Stimulated activated CD4-positive, alpha-beta T cell treated with anti-CD3 and anti-CD28 coated beads, TNF-alpha, amount 100 ng/mL, for 4 hours (primary cell): ENCODE measurements at places on chromosomes 1 and 21.

- no peak for DNase-seq
Observed at GRCh38 chr1:64663668-64664067, 81.2 kb upstream of the RAVER2 start.

- no peak for DNase-seq
Observed at GRCh38 chr1:11918799-11919519, 7.3 kb downstream of the KIAA2013 start.

- DNase-seq = no peak
Observed at GRCh38 chr1:117612517-117613248, 6.8 kb downstream of the TENT5C start.

DNA sequence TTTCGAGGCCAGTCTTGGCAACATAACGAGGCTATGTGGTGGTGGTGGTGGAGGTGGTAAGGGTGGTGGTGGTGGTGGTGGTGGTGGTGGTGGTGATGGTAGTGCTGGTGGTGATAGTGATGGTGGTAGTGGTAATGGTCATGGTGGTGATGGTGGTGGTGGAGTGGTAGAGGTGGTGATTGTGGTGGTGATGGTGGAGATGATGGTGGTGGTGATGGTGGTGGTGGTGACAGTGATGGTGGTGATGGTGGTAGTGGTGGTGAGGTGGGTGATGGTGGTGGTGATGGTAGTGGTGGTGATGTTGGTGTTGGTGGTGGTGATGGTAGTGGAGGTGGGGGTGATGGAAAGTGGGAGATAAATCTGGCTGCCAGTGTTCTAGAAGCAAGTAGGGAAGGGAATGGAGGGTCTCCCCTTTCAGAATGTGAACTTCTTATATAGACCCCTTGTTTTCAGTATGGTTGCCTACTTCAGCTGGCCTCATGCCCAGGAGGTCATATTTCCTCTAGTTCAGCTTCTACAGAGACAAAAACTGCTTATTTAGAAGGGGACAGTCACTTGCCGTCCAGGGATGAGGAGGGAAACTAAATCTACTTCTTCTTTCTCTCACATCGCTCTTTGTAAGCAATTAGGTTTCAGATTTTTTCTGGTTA, 27.5 kb downstream of the SH3BGR start:
- DNase-seq = no peak

DNA sequence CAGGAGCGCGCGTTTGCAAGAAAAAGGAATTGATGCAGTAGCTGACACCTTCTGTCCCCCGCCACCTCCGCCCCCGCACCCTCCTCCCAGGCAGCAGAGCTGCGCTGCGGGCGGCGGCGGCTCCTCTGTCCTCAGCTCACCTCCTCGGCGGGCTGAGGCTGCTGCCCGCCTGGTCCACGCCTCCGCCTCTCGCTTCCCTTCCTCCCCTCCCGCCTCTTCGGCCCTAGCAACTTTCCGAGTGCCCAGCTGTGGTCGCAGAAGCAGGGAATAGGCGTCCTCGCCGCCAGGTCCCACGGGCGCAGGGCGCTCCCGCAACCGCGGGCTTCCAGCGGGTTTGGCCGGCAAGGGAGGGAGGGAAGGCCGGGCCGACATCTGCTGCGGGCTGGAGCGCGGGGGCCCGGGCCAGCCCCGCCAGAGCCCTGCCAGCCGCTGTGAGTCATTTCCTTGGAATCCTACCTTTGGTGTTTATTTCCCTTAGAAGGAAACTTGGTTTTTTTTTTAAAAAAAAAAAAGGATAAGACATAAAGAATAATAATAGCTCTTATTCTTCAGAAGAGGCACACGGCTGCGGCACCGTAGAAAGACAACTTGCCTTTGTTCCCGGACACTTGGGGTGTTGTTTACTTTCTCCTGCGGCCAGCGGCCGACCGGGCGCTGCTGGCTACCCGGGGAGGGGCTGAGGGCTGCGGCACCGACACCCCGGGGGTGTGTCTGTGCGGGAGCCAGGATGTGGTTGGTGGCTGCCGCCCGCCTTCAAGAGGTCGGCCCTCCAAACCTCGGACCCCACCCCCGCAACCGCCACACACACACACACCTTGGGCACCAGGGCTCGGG, 1.1 kb downstream of the SERTAD4 start:
- DNase-seq = no peak

GRCh38 chr1:117000142-117000541, 1.4 kb upstream of the CD101 start:
- DNase-seq = no peak

DNA sequence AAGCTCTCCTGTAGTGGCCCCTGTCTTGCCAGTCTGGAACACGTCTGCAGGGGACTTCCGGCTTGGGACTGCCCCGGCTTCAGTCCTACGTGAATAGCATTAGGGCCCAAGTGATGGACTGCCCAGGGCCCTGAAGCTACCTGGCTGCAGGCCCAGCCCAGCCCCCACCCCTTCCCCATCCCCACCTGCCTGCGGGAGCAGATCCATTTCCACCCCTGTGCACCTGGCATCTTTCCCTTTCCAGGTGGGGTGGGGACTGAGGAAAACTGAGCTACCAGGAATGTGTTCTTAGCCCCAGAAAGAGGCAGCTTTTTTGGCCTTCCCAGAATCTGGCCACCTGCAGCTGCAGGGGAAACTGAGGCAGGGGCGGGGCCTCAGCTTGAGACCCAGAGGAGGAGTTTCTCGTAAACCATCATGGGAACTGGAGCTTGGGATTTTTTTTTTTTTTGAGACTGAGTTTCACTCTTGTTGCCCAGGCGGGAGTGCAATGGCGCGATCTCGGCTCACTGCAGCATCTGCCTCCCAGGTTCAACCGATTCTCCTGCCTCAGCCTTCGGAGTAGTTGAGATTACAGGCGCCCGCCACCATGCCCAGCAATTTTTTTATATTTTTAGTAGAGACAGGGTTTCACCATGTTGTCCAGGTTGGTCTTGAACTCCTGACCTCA, 3.2 kb downstream of the EDN2 start:
- no peak for DNase-seq

DNA sequence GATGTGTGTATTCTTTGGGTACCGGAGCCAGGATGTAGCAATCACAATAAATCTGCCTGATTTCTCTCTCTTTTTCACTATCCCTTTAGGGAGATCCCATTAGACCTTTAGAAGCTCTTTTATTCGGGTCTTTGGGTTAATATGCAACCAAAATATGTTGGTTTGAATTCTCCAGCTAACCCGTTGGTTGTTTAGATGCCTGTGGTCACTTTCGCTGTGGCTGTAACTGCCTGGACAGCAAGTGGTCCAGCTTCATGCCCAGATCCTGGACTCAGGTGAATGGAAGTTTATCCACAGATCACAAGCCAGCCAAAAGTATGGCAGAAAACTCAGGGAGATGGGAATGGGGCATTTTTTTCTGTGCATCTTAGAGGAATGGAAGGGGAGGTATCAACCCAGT, 12.3 kb downstream of the KAZN start:
- DNase-seq = no peak

- peak; percentile 63 for DNase-seq
Observed at GRCh38 chr21:45542242-45542666, at the start of gene SLC19A1. TSS of gene SLC19A1 (minus strand) at chr21:45542440. CDS start at chr21:45537959, 4,481 bp downstream.

DNA sequence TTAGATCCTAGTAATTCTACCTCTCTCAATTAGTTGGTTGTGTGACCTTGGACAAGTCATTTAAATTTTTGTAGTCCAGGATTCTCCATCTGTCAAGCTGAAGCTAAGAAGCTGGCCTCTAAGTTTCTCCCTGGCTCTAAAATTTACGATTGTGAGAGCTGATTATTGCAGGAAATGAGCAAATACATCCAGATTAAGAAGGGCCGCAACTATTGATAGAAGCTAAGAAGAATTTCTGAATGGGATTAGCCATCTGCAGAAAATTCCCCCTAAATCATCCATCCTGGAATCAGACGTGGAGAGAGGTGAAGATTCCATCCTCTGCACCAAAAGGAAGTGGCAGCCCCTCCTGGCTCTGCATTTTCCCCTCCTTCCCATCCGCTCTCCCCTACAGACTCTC, 55.0 kb downstream of the HIVEP3 start:
- no peak for DNase-seq

- no peak for DNase-seq
Observed at GRCh38 chr1:100524355-100524754, 13.6 kb upstream of the GPR88 start.

- DNase-seq = no peak
Observed at GRCh38 chr1:48492392-48492791, 20.4 kb upstream of the SPATA6 start.

GRCh38 chr1:193774536-193775323, 588.3 kb upstream of the B3GALT2 start:
- DNase-seq = no peak

- DNase-seq = no peak
Observed at GRCh38 chr1:1603671-1604373, 3.9 kb upstream of the FNDC10 start.

- DNase-seq = no peak
Observed at GRCh38 chr1:242870966-242871365, 346.5 kb upstream of the PLD5 start.

GRCh38 chr1:15757575-15758342, 836 bp upstream of the FBLIM1 start:
- no peak for DNase-seq

DNA sequence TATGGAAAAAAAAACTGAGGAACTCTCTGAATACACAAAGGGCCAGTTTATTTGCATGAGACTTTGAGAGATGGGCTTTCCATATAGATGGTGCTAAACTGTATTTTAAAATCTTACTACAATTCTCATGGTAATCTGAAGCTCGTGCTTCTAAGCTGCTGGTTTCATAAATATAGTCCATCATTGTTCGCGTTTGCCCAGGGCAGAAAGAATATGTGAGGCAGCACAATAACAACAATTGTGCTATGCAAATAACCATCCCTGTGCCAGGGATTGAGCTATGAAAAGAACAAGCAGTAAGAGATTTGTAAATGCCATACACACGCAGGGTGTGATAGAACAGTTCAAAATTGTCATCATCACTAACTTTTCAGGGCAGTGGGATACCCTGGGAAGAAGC, 4.9 kb upstream of the EPS15 start:
- DNase-seq = no peak

DNA sequence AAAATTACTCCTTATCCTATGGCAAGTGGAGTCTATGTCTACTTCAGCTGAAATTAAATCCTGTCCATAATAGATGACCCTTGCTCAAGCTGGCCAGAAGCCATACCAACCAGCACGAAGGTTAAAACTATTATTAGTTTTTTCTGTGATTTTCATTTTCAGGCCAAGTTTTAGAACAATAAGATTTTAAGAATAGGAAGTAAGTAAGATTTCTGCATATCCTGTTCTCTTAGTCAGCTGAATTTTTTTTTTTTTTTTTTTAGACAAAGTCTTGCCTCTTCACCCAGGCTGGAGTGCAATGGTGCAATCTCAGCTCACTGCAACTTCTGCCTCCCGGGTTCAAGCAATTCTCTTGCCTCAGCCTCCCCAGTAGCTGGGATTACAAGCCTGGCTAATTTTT, 6.1 kb upstream of the RBP7 start:
- no peak for DNase-seq

- no peak for DNase-seq
Observed at GRCh38 chr1:6109688-6110087, 64.0 kb downstream of the KCNAB2 start.

GRCh38 chr1:53061123-53061858, 722 bp upstream of the PODN start:
- no peak for DNase-seq

DNA sequence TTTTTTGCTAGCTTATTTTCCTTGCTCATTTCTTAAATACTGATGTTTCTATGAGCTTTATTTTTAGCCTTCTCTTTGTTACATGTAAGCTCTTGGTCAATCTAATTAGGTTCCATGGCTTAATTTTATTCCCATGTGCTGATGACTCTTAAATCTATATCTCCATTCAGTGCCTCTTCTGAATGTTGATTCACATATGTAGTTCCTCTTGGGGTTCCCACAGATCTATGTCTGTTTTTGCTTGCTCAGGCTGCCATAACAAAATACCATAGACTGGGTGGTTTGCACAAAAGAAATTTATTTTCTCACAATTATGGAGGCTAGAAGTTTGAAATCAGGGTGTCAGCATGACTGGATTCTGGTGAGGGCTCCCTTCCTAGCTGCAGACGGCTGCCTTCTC, 58.3 kb upstream of the PLA2G4A start:
- no peak for DNase-seq

- DNase-seq = no peak
Observed at GRCh38 chr1:28507247-28507645, 1.4 kb downstream of the RCC1 start.

- no peak for DNase-seq
Observed at GRCh38 chr1:57857809-57858208, 433.9 kb upstream of the DAB1 start.

DNA sequence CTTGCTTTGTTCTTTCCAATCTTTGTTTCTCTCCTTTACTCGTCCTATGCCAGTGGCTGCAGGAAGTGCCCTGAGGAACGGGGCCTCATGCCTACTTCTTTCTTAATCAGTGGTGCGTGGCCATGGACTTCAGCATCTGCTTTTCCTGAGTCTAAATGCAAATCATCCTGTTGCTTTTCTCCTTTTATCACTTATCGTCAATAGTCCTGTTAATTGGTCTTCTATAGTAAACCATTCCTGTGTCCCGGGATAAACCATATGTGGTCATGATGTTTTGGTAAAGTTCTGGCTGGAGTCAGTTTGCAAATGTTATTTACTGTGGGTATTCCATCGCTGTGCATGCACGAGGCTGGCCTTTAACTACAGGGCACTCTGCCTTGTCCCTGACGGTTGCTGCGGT, 47.5 kb downstream of the AGPAT3 start:
- no peak for DNase-seq

- peak; percentile 34 for DNase-seq
Observed at GRCh38 chr1:232943679-232944252, 6.6 kb upstream of the NTPCR start.

GRCh38 chr1:7607097-7607496, 164.0 kb upstream of the VAMP3 start:
- no peak for DNase-seq

DNA sequence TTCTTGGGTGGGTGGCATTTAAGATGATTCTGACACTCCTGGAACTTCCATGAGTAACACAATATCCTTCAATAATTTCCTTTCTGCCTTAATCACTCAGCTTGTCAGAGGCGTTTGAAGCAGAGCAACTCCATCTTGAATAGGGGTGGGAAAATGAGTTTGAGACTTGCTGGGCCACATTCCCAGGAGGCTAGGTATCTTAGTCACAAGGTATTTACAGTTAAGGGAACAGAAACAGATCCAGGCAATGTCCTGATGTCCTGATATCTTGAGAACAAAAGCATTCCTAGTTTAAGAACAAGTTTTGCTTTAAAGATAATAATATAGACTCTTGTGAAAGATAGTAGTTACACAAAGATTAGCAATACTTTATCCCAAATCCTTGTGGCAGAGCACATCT, 76.6 kb upstream of the KIAA0040 start:
- DNase-seq = no peak

DNA sequence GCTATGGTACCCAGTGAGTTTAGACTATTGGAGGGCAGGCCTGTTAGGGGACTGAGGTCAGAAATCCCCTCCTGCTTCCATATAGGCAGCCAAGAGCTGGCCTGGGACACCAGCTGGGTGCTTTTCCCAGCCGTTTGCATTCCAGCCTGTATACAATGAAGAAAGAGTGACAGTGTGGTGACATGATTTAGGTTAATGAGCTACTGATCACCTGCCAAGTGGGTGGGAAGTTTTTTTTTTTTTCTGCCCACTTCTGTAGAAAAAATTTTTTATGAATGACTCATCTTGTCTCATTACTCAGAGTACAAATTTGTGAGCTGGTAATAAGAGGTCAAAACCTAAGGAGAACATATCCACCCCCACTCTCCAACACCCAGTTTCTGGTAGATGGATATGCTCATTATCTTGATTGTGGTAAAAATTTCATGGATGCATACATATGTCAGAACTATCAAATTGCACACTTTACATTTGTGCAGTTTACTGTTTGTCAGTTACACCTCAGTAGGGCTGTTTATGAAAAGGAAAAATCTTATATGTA, 16.4 kb upstream of the CGN start:
- DNase-seq = no peak

GRCh38 chr1:177311111-177311510, 140.4 kb downstream of the BRINP2 start:
- DNase-seq = no peak
